ENCODE measurements at places on chromosomes 6 and 20.

- peak; percentile 26 for DNase-seq
Observed at GRCh38 chr6:157184202-157185015, 138.9 kb downstream of the TMEM242 start.

- no peak for DNase-seq
Observed at GRCh38 chr6:81942067-81942370, 189.5 kb upstream of the TENT5A start.

GRCh38 chr6:154460306-154461071, 50.0 kb downstream of the CNKSR3 start:
- no peak for DNase-seq

DNA sequence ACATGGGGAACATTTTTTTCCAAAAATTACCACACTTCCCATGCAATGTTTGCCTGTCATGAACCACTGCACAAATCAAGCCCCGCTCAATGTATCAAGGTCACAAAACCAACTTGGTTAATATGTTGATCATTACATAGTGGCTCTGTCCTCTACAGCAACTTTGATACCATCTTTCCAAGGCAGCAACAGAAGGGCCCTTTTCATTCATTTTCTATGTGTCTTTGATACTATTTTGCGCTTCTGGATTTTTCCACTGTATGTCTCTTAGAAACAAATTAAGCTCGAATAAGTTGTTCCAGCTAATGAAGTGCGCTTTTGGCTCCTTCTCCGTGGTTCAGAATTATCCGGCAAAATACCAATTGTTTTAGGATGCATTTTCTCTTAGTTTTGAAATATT, 1.5 kb downstream of the ZHX3 start:
- DNase-seq = no peak

DNA sequence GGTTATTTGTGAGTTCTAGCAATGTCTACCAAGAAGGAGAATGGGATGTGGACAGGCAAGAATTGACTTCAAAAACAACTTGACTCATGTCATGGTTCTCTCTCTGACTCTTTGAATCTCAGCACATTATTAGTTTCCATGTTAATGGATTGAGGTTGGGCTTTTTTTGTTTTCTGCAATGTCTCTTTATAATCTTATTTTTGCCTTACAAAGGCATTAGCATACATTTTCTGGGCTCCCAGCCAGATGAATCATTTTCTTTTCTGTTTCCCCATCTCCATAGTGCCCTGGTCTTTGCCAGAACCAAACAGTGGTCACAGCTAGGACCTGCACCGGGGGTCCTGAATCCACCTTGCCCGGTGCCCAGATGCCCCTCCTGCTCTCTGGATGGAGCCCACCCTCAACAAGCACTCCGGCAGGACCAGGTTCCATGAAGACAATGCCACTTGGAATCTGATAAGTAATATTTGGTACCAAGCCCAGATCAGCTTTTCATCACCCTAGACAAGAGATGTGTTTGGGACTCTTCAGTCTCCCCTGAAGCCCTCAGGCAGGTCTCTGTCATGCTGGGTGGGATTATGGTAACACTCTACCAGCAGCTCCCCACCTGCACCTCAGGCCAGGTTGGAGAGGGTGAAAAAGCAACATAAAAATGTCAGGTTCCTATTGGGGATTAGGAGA, 266.7 kb upstream of the SULF2 start:
- DNase-seq = no peak

DNA sequence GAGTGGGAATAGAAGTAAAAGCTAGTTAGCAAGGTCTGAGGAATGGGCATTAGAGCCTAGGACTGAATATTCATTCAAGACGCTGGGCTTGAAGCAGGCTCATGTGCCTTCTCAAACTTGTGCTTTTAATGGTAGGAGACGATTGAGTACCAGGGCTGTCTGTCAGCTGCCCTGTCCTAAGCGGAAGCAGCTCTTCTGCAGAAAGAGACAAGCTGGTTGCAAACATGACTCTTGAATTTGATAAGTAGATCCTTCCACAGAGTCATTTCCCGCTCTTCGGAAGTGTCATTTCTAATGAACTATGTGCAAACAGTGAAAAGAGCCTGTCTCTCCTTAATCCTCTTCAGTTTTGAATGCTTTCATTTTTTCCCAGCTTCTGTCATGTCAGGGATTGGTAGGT, 176.4 kb downstream of the TFAP2B start:
- no peak for DNase-seq

GRCh38 chr6:42390228-42390934, 61.3 kb downstream of the TRERF1 start:
- no peak for DNase-seq

- no peak for DNase-seq
Observed at GRCh38 chr6:14058029-14058695, 59.4 kb upstream of the CD83 start.

DNA sequence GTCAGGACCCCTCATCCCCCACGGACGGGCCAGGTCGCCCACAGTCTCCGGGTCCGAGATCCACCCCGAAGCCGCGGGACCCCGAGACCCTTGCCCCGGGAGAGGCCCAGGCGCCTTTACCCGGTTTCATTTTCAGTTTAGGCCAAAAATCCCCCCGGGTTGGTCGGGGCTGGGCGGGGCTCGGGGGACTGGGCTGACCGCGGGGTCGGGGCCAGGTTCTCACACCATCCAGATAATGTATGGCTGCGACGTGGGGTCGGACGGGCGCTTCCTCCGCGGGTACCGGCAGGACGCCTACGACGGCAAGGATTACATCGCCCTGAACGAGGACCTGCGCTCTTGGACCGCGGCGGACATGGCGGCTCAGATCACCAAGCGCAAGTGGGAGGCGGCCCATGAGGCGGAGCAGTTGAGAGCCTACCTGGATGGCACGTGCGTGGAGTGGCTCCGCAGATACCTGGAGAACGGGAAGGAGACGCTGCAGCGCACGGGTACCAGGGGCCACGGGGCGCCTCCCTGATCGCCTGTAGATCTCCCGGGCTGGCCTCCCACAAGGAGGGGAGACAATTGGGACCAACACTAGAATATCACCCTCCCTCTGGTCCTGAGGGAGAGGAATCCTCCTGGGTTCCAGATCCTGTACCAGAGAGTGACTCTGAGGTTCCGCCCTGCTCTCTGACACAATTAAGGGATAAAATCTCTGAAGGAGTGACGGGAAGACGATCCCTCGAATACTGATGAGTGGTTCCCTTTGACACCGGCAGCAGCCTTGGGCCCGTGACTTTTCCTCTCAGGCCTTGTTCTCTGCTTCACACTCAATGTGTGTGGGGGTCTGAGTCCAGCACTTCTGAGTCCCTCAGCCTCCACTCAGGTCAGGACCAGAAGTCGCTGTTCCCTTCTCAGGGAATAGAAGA, 978 bp downstream of the HLA-A start:
- no peak for DNase-seq

GRCh38 chr6:150272976-150273315, 95.9 kb upstream of the IYD start:
- DNase-seq = no peak

GRCh38 chr20:40718214-40718977, 29.4 kb upstream of the MAFB start:
- no peak for DNase-seq

DNA sequence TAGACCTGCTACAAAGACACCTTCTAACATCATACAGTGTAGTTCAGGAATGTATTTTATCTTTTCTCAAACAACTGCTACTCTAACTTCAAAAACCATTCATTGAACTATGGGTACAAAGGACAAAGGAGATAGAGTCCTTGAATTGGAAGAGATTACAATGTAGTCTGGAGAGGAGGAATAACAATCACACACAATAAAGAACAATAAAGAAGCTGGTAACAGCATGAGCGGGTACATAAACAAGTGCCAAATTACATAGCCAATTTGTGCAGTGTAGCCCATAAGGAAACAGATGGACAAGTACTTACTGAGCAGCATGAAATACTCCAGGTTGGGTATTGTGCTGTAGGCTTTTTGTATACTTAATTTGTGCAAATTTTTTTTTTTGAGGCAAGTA, 44.3 kb downstream of the OSTM1 start:
- no peak for DNase-seq

GRCh38 chr6:43199912-43200311, 17.9 kb downstream of the CUL9 start:
- DNase-seq = no peak

DNA sequence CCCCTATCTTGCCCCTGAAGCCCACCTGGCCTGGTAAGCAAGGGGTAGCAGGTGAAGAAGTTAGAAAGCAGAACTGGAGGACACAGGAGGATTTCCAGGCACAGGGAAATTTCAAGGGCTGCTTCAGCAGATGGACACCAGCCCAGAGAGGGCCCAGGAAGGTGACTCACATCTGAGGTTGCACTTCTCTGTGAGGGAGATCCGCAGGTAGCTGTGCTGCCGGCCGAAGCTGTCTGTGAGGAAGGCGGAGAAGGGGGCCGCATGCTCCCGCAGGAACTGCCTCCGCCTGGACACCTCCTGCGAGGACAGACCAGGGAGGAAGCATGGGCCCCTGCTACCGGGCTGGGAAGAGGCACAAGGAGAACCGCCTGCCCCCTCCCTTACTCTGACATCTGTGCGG, 7.1 kb downstream of the MOCS1 start:
- DNase-seq = no peak

- DNase-seq = peak; percentile 52
Observed at GRCh38 chr6:30647242-30648116, 546 bp downstream of the C6orf136 start.

GRCh38 chr20:40641202-40641601, 47.8 kb downstream of the MAFB start:
- DNase-seq = no peak

DNA sequence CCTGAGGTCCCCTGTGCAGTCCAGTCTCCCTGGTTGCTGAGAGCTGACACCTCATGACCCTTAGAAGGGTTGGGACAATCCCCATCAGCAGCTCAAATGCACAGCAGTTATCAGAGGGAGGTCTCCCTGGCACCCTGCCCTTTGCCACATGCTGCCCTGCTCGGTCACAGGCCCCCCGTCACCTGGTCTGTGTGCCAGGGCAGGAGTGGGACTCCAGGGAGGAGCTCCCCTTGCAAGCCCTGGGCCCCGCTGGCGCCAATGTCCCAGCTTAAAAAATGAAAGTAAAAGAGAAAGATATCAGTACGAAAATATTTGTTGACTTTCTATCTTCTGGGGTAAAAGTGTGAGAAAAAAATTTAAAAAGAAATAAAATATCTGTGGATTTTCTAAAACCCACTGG, 68.1 kb upstream of the SLC22A16 start:
- no peak for DNase-seq

GRCh38 chr6:56551409-56552120, 91.1 kb downstream of the DST start:
- DNase-seq = no peak

- DNase-seq = no peak
Observed at GRCh38 chr20:42795111-42795695, 394.5 kb downstream of the PTPRT start.

Data from stimulated activated CD8-positive, alpha-beta memory T cell treated with anti-CD3 and anti-CD28 coated beads, Interleukin-15, amount 100 ng/mL, for 24 hours (primary cell).